ENCODE measurements at places on chromosomes 1 and 21.

- DNase-seq, result no peak
- H3K27me3 ChIP-seq, result peaks cover 54% of the 10 kb centered on the region
- no peaks in the 10 kb centered on the region for H3K36me3 ChIP-seq
- peaks cover 9% of the 10 kb centered on the region for H3K4me1 ChIP-seq
Measured at GRCh38 chr21:42297377-42297776, 17.8 kb downstream of the TFF3 start.

- no peak for DNase-seq
- H3K36me3 ChIP-seq, result no peaks in the 10 kb centered on the region
- H3K27ac ChIP-seq, result no peak overlapping the region
- H3K4me3 ChIP-seq, result no peak overlapping the region
- H3K27me3 ChIP-seq, result peaks cover 49% of the 10 kb centered on the region
- no peaks in the 10 kb centered on the region for H3K4me1 ChIP-seq
Measured at GRCh38 chr1:228753287-228753686, 18.0 kb downstream of the RHOU start.

- H3K27me3 ChIP-seq, result peaks cover 26% of the 10 kb centered on the region
- no peak overlapping the region for H3K4me3 ChIP-seq
- DNase-seq, result no peak
- H3K27ac ChIP-seq, result no peak overlapping the region
- no peaks in the 10 kb centered on the region for H3K36me3 ChIP-seq
Measured at GRCh38 chr1:54004481-54005049, 13.4 kb downstream of the LDLRAD1 start.

DNA sequence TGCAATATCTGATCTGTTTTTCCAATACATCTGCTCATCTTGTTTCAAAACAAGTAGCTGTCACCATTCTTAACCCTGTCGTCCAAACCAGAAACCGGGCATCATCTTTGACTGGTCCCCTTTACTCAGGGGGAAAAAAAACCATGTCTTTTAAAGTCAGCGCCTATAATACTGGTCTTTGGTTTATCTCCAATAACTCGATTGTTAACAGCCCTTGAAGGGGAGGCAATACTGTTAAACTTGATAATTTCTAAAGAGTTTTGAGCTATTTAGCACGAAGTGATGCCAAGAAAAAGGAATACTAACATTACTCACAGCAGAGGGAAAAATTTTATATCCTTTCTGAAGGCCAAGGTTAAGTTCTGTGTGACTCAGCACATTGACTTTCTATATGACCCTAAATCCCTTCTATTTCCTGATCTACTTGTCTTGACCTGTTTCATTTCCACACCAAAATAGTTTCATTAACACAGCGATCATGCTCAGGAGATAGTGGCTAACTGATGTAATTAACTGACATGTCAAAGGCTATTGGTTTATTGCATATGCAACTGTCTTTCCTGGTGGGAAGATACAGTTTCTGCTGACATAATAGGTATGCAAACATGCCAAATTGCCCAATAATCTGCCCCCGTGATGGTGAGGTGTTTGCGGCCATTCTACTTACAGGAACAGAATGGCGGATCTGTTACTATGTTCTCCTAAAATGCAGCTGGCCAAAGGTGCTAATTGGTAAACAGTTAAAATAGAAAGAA is 59.1 kb downstream of the NFIA start:
- H3K27ac ChIP-seq, result no peak overlapping the region
- no peaks in the 10 kb centered on the region for H3K36me3 ChIP-seq
- H3K4me3 ChIP-seq, result peak overlapping the region; percentile 55
- DNase-seq, result peak; percentile 46

DNA sequence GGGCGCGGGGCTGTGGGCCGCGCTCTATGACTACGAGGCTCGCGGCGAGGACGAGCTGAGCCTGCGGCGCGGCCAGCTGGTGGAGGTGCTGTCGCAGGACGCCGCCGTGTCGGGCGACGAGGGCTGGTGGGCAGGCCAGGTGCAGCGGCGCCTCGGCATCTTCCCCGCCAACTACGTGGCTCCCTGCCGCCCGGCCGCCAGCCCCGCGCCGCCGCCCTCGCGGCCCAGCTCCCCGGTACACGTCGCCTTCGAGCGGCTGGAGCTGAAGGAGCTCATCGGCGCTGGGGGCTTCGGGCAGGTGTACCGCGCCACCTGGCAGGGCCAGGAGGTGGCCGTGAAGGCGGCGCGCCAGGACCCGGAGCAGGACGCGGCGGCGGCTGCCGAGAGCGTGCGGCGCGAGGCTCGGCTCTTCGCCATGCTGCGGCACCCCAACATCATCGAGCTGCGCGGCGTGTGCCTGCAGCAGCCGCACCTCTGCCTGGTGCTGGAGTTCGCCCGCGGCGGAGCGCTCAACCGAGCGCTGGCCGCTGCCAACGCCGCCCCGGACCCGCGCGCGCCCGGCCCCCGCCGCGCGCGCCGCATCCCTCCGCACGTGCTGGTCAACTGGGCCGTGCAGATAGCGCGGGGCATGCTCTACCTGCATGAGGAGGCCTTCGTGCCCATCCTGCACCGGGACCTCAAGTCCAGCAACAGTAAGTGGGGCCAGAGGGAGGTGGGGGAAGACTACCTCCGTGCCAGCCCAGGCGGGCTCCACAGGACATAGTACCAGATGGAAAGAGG is 808 bp downstream of the MAP3K21 start:
- DNase-seq, result peak; percentile 9
- no peak overlapping the region for H3K27ac ChIP-seq
- peak overlapping the region; percentile 85 for H3K4me3 ChIP-seq
- H3K27me3 ChIP-seq, result no peaks in the 10 kb centered on the region
- peaks cover 11% of the 10 kb centered on the region for H3K36me3 ChIP-seq
- H3K4me1 ChIP-seq, result peaks cover 20% of the 10 kb centered on the region

- H3K27ac ChIP-seq, result peak overlapping the region; percentile 45
- peaks cover 30% of the 10 kb centered on the region for H3K27me3 ChIP-seq
- H3K4me3 ChIP-seq, result no peak overlapping the region
- H3K36me3 ChIP-seq, result no peaks in the 10 kb centered on the region
- peaks cover 29% of the 10 kb centered on the region for H3K4me1 ChIP-seq
Measured at GRCh38 chr1:228837817-228838716, 102.8 kb downstream of the RHOU start.

DNA sequence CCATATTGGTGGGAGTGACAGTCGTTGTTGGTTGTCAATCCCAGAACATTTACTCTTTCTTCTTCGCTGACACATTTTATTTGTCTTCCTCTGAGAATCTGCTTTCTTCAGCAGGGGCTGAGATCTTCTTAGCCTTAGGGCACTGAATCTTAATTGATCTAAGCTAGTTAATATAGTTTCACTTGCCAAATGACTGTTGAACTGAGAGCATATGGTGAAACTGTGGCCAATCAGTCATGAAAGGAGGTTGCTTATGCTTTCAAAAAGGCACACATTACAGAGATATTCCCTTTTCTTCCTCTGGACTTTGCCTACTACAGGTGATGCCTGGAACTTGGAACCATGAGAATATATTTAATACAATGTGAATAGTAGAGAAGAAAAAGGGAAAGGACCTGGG is 60.0 kb upstream of the KIAA0040 start:
- H3K4me3 ChIP-seq, result no peak overlapping the region
- no peaks in the 10 kb centered on the region for H3K27me3 ChIP-seq
- no peaks in the 10 kb centered on the region for H3K36me3 ChIP-seq

GRCh38 chr1:197306381-197307062 is 38.5 kb downstream of the CRB1 start:
- no peak overlapping the region for H3K27ac ChIP-seq
- no peak for DNase-seq
- H3K36me3 ChIP-seq, result no peaks in the 10 kb centered on the region
- H3K4me1 ChIP-seq, result peaks cover 2% of the 10 kb centered on the region
- H3K4me3 ChIP-seq, result no peak overlapping the region
- H3K27me3 ChIP-seq, result no peaks in the 10 kb centered on the region

- DNase-seq, result no peak
- no peaks in the 10 kb centered on the region for H3K4me1 ChIP-seq
- no peaks in the 10 kb centered on the region for H3K36me3 ChIP-seq
- H3K27ac ChIP-seq, result no peak overlapping the region
- H3K4me3 ChIP-seq, result no peak overlapping the region
Measured at GRCh38 chr1:28118640-28119307, 30.4 kb upstream of the EYA3 start.

GRCh38 chr1:201513498-201514243 is 6.7 kb upstream of the CSRP1 start:
- H3K4me1 ChIP-seq, result peaks cover 6% of the 10 kb centered on the region
- DNase-seq, result no peak
- H3K4me3 ChIP-seq, result no peak overlapping the region
- no peak overlapping the region for H3K27ac ChIP-seq
- H3K36me3 ChIP-seq, result no peaks in the 10 kb centered on the region

DNA sequence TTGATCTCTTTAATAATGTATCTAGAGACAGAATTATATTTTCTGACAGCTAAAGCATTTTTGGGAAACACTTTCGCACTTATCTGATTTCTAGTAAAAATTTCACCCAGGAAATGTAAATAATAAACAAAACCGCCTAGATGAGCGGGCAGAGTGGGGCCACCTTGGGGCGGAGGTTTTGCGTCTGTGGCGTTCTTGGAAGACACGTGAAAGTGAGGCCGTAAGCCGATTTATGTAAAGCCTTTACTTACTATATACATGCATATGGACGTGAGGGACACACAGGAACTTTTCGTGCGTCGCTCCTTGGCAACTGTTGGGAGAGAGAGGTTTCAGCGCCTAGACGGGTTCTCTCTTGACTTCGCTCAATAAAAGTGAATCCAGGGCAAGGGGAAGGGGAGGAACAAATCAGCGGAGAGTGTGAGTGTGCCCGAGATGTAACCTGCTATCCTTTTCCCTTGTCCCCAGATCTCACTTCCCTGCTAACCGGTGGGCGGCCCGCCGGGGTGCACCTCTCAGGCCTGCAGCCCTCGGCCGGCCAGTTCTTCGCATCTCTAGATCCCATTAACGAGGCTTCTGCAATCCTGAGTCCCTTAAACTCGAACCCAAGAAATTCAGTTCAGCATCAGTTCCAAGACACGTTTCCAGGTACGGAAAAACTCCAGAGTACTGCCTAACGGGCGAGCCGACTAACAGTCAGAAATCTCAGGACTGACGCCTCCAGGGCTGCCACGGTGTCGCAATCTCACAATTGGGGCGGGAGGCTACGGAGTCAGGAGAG is 1.7 kb downstream of the HLX start:
- DNase-seq, result peak; percentile 94
- no peaks in the 10 kb centered on the region for H3K27me3 ChIP-seq
- peak overlapping the region; percentile 91 for H3K4me3 ChIP-seq

DNA sequence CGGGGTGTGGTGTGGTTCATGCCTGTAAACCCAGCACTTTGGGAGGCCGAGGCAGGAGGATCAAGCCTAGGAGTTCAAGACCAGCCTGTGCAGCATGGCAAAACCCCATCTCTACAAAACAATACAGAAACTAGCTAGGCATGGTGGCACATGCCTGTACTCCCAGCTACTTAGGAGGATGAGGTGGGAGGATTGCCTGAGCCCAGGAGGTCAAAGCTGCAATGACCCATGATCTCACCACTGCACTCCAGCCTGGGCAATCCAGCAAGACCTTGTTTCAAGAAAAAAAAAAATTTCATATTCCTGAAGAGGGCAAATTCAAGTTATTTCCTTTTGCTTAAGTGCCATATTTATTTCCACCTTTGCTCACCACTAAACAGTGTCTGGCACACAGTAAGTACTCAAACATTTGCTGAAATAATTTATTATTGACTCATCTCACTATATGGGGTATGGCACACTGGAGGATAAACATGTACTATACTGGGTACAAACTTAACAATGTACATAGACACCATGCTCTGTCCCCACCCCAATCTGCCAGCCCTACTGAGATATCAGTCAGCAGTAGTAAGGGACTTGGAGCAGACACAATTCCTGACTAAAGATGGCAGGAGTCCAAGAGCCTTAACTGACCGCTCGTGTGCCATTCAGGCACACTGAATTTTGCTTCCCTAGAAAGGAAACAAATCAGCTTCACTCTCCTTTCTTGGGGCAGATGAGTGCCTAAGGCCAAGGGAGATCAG is 15.5 kb downstream of the MEAF6 start:
- H3K27me3 ChIP-seq, result no peaks in the 10 kb centered on the region
- H3K4me1 ChIP-seq, result peaks cover 6% of the 10 kb centered on the region
- no peak overlapping the region for H3K4me3 ChIP-seq
- peak overlapping the region; percentile 34 for H3K27ac ChIP-seq
- DNase-seq, result peak; percentile 45

DNA sequence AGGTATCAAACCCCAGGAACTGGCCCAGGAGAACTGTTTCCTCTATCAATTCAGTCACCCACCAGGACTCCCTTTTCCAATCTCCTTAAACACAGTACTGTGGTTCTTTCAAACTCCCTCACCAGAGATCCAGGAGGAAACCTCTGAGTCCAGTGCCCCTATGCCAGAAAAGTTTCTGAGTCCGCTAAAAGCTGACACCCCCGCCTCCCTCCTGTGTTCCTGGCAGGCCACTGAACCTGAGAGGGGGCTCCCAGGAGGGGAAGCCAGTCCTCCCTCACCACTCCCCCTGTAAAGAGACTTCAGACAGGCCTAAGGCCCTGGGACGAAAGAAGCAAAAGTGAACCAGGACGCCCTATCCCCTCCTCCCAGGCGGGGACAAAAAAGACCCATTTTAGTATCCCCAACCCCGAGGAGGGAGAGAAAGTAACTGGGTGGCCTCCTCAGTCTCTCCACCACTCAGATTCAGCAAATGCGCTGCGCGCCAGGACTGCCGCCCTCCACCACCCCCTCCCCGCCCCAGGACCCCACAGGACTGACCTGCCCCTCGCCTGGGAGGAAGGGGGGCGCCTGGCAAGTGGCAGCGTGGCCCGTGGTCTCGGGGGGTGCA is 624 bp downstream of the SLC41A1 start:
- H3K27ac ChIP-seq, result no peak overlapping the region
- peaks cover 16% of the 10 kb centered on the region for H3K4me1 ChIP-seq
- H3K27me3 ChIP-seq, result peaks cover 3% of the 10 kb centered on the region
- H3K4me3 ChIP-seq, result peak overlapping the region; percentile 81
- H3K36me3 ChIP-seq, result peaks cover 17% of the 10 kb centered on the region

GRCh38 chr1:205716371-205717132 is 33.4 kb downstream of the NUCKS1 start:
- DNase-seq, result no peak
- no peak overlapping the region for H3K27ac ChIP-seq
- no peaks in the 10 kb centered on the region for H3K4me1 ChIP-seq
- no peaks in the 10 kb centered on the region for H3K27me3 ChIP-seq

DNA sequence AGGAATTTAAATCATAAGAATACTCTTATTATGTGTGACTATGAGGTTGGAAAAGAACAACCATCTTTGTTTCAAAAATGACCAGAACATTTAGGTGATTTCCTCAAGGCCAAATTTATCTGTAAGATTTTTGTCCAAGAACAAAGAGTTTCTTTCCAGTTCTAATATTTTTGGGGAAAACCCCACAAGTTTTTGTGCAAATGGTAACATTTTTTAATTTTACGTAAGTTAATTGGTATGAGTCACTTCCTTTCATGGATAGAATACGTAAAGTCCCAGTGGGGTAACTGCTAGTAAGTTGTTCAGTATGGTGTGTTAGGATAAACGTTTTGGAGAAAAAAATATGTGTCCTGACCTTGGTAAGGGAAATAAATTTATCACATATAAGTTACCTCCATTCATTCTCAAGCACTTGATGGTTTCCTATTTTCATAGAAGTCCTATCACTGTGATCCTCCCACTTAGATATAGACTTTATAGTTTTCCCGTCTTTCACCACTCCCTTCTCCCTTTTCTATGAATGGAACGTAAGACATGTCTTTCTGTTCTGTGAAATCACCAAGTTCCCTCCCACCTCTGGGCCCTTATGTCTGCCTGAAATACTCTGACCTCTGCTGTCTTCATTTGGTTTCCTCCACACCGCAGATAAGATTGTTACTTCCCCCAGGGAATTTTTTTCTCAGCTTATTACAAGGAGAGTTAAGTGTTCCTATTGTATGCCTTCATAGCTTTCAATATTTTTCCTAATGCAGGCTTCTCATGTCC is 34.9 kb upstream of the TSNAX start:
- no peaks in the 10 kb centered on the region for H3K4me1 ChIP-seq
- no peaks in the 10 kb centered on the region for H3K36me3 ChIP-seq
- no peaks in the 10 kb centered on the region for H3K27me3 ChIP-seq
- no peak overlapping the region for H3K4me3 ChIP-seq

All from mesenchymal stem cell (in vitro differentiated cells and primary cell).